ENCODE measurements at places on chromosomes 7 and 10. TPM values are rescaled to one million over a fixed set of nuclear protein-coding genes. Genes with fewer than 3 reads are reported as not detected.

AS3MT gene
- polyA plus RNA-seq: 0.14 TPM

IFIT1B gene
- not detected for polyA plus RNA-seq

DNA sequence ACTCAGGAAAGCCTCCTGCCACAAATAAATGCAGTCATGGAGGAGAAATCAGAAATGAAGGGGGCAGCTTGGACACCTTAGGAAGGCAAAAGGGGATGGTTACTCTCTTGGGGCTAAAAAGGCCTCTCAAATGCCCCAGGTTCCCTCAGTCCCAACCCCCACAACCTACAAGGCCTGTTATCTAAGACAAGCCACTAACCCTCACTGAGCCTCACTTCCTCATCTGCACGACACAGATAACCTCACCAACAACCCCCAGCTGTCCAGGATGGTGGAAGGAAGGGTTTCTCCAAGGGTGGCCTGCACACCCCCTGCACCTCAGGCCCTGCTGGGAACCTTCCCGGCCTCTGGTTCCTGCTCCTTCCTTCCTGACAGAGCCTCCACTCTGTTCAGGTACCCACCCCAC, 29.2 kb downstream of the SORBS1 start:
- no peaks in the 10 kb centered on the region for H3K4me1 ChIP-seq
- no peak for DNase-seq
- H3K36me3 ChIP-seq: no peaks in the 10 kb centered on the region
- no peak overlapping the region for H3K27ac ChIP-seq

DNA sequence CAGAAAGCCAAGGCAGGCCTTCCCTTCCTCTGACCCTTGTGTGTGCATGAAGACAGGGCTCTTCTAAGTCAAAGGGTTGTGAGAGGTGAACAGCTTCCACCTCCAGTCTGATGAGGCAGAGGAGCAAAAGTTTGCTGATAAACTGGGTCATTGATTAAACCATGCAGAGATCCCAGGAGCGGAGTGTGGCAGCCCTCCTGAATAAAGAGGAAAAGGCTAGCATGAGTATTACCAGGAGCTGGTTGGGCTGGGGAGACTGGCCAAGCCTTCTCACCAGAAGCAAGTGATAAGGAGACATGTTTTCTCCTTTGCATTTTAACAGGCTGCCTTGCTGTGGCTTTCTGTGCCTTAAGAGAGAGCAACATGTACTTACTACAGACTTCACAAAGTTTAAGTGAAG, 10.2 kb downstream of the LMOD2 start:
- no peaks in the 10 kb centered on the region for H3K27me3 ChIP-seq
- no peak for DNase-seq
- H3K4me1 ChIP-seq: no peaks in the 10 kb centered on the region
- H3K4me3 ChIP-seq: no peak overlapping the region

CHAT gene
- polyA plus RNA-seq: not detected

ANXA8L1 gene
- polyA plus RNA-seq: not detected

PPRC1 gene
- 6.4 TPM for polyA plus RNA-seq

DNA sequence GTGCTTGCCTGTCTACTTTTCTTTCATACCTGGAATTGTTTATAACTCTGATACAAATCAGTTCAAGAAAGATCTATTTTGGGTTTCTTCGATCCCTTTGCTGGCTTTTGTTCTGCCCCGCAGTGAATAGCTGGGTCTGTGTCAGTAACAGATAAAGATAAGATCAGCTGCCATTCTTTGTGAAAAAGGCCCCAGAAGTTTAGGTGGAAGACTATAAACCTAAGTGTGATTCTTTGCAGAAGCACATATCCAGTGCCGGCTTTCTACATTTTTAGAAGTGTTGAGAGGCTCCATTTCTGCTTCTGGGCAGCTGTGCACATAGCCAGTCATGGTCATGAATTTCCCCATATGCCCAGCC, 686.4 kb upstream of the C7orf33 start:
- H3K27ac ChIP-seq: no peak overlapping the region
- no peaks in the 10 kb centered on the region for H3K27me3 ChIP-seq
- DNase-seq: no peak
- H3K4me3 ChIP-seq: no peak overlapping the region

DNA sequence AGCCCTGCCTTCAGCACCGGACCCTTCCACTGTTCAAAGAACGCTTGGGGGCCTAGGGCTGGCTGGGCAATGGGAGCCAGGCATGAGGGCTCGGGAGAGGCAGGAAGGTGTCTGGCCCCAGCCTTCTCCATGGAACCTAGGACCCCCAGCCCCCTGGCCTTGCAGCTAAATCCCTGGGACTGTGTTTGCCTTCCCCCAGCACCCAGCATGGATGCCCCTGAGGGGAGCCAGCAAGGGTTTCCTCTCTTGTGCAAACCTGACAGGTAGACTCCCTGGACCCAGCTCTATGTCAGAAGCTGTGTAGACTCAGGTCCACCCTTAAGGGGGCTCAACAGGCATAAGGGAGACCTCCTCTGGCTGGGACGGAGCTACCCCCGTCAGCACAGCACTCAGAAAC, 288.0 kb downstream of the GRID1 start:
- H3K4me3 ChIP-seq: no peak overlapping the region
- no peak for DNase-seq
- no peaks in the 10 kb centered on the region for H3K36me3 ChIP-seq
- no peaks in the 10 kb centered on the region for H3K27me3 ChIP-seq
- no peak overlapping the region for H3K27ac ChIP-seq
- no peaks in the 10 kb centered on the region for H3K4me1 ChIP-seq

GBX1 gene
- polyA plus RNA-seq: not detected

GRCh38 chr10:119198438-119198837, 8.9 kb upstream of the GRK5 start:
- no peaks in the 10 kb centered on the region for H3K36me3 ChIP-seq
- no peak overlapping the region for H3K27ac ChIP-seq
- no peaks in the 10 kb centered on the region for H3K4me1 ChIP-seq
- no peak for DNase-seq
- H3K27me3 ChIP-seq: no peaks in the 10 kb centered on the region

NANOS1 gene
- not detected for polyA plus RNA-seq
